Right ventricle myocardium superior (tissue), 1 donor: ENCODE measurements at places on chromosomes 16 and 17. TPM values are rescaled to one million over a fixed set of nuclear protein-coding genes. Genes with fewer than 3 reads are reported as not detected.
A peak's percentile ranks its signal among the peaks of the same experiment; 100 is the strongest.

GRCh38 chr17:83113792-83114191 lies 34.4 kb downstream of the METRNL start:
- DNase-seq, result no peak

The RPRML gene
- total RNA-seq, result not detected

GRCh38 chr17:54876656-54877195 lies 23.9 kb upstream of the TOM1L1 start:
- no peak for DNase-seq

DNA sequence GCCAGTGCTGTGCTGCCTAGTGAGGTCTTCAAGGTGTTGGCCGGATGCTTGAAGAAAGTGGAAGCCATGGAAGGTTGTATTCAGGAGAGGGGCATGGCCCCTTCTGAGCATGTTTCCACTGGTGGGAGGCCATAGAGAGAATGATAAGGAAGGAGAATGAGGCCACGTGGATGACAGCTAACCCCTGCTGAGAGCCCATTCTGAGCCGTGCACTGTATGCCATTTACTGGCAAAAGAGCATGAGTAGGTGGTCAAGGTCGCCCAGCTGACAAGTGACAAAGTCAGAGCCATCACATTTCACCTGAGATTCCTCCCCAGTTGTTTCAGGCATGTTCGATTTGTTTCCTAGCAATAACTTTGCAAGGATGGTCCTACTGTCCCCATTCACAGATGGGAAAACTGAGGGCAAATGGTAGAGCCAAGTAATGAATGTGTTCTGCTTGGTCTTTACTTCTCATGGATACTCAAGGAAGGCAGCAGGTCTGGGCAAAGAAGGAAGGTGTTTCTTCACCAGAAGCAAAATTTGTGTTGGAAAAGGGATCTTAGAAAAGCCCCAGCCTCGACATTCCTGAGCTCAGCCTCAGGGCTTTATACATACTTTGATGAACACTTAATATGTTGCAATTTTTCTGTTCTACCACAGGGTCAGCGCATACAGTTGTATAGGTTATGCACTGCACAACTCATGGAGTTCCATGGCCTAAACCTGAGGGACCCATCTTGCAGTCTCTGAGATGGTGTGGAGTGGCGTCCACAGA lies 10.5 kb upstream of the NKD1 start:
- no peak for DNase-seq

- DNase-seq, result no peak
Measured at GRCh38 chr17:81196505-81197408, 26.0 kb downstream of the CEP131 start.

The CD300E gene
- 0.38 TPM for total RNA-seq

The ST6GALNAC2 gene
- total RNA-seq, result 6.1 TPM

- DNase-seq, result no peak
Measured at GRCh38 chr16:83130039-83130438, 503.3 kb downstream of the CDH13 start.

The MT1B gene
- not detected for total RNA-seq

DNA sequence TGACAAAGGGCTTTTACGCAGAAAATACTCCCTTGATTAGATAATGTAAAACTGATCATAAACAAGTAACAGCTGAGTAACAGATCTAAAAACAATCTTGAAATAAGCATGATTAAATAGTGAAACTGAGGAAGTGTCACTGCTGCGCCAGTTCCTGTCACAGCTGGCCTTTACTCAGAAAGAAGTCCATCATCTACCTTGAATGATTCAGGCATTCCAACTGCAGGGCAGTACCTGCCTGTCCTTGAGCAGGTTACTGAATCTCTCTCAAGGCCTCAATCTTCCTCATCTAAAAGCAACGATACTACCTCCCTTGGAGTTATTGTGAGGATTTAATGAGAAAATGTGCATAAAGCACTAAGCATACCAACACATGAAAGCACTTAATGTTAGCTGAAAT lies 12.7 kb downstream of the PHLPP2 start:
- no peak for DNase-seq

The ZPBP2 gene
- not detected for total RNA-seq

The SERPINF2 gene
- 0.32 TPM for total RNA-seq

DNA sequence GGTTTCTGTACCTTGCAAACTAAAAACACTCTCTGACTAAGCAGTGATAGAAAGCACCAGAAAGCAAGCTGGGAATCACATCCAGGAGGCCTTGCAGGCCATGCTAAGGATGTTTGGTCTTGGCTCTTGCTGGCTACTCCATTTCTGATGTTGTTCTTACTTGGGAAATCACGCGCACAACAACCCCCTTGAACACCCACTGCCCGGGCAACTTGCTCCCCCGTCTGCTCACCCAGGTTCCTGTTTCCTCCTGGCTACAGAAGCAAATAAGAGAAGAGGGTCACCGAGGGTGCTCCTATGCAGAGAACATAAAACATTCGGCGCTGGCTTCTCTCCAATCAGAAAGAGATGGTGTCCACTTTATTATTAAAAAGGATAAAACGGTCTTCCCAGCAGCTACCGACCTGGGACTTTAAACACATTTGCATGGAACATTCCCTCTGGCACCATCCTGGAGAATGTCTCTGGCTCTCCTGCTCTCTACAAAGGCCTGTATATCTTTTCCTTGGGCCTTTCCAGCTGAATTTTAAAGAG lies 271.2 kb upstream of the RPL38 start:
- no peak for DNase-seq

GRCh38 chr16:51734220-51734619 lies 583.1 kb upstream of the SALL1 start:
- no peak for DNase-seq

The TEKT5 gene
- total RNA-seq, result not detected

DNA sequence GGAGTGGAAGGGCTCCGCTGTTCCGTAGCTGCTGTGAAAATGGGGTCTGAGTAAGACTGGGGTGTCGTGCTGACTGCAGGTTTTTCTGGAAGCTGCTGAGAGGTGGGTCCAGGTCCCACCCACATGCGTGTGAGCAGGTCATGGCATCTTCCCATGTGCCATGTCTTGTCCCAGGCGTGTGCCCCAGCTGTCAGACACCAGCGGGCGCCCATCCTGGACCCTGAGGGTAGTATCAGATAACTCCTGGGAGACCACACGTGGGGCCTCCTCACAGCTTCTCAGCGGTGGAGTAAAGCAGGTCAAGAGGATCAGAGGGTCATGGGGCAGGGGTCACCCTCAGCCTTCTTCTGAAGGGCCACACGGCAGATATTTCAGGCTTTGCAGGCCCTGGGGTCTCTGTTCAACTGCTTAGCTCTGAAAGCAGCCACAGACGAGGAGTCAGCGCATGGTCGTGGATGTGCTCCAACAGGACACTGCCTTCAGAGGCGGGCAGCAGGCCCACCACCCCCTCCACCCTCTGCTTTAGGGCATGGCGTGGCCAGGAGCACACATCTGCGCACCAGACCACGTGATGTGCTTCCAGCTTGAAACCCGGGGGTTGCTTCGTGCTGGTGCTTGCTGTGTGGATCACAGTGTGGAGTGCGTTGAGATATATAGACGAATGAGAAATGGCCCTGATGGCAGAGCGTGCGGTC lies 68.7 kb downstream of the BANP start:
- no peak for DNase-seq

DNA sequence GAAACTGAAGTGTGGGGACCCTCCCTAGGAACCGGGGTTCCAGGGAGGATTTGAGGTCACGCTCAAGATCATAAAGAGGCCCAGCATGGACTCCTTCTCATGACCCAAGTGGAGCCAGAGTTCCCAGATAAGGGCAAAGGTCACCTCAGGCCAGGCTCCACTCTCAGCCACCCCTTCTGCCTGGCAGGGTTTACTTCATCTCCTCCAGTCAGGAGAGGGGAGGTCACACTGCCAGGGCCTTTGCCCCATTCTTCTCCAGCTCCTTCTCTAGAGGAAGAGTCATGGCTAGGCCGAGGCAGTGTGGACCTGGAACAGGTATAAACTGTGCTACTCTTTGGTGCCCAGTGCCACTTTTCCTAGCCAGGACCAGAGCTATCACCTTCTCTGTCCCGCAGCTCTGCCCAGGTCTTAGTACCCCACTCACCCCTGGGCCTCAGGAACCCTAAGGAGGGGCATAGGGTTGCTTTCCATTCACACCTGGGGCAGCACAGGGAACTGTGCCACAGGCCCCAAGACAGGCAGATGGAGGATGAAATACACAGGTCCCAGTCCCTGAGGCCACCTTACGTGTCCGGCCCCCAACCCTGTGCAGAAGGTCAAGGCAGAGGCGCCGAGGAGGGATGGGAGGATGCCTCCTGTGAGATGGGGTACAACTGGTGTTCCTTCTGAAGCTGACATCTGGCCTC lies 879 bp upstream of the ACSF2 start:
- peak; percentile 44 for DNase-seq

DNA sequence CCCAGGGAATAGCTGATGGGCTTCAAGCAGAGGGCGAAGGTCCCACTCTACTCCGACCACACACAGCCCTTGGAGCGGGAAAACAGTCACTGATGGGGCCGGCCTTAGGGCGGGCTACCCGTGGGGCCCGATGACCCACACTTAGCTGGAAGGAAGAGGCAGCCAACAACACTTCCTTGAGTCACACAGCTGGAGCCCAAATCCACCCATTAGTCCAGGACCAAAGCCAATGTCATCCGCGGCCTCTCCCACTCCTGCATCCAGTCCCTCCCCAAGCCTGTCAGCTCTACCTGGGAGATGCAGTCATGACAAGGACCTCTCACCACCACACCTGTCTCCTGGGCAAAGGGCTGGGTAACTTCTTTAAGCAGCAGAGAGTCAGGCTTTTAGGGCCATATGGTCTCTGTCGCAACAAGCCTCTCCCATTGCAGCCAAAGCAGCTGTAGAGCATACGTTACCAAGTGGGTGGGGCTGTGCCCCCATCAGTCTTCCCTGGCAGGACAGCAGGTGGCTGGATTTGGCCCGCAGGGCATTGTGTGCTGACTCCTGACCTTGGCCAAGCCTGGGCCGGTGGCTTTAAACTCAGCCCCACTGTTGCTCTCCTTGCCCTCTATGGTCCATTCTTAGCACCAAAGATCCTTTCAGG lies 110.7 kb downstream of the SOCS1 start:
- DNase-seq, result peak; percentile 64

GRCh38 chr17:69672924-69673323 lies 258.4 kb downstream of the MAP2K6 start:
- DNase-seq, result no peak

The PRRT2 gene
- 3.3 TPM for total RNA-seq

DNA sequence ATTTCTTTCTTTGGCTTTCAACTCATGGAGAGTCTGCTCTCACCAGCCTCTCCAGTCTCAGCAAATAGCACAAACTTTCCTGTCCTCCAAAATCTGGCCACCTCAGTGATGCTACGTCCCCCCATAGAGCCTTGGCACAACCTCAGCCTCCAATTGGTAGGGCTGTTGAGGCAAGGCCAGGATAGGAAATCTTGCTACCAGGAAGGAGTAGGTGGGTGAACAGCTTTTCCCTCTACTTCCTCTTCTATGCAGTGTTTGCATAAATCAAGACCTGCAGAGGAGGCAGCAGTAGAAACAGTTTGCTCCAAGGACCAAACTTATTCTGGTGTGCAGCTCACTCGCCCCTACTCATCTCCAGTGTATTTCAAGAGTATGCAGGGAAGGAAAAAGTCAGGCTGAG lies 701 bp upstream of the DPEP2 start:
- DNase-seq, result no peak

- DNase-seq, result no peak
Measured at GRCh38 chr16:49599281-49599680, 225.7 kb downstream of the C16orf78 start.

The PMM2 gene
- total RNA-seq, result 14.9 TPM

The CASKIN2 gene
- 33.3 TPM for total RNA-seq

The ATP1B2 gene
- total RNA-seq, result 3.1 TPM

The KRTAP9-8 gene
- total RNA-seq, result not detected

- peak; percentile 84 for DNase-seq
Measured at GRCh38 chr17:39547713-39548478, 59.8 kb downstream of the NEUROD2 start.

DNA sequence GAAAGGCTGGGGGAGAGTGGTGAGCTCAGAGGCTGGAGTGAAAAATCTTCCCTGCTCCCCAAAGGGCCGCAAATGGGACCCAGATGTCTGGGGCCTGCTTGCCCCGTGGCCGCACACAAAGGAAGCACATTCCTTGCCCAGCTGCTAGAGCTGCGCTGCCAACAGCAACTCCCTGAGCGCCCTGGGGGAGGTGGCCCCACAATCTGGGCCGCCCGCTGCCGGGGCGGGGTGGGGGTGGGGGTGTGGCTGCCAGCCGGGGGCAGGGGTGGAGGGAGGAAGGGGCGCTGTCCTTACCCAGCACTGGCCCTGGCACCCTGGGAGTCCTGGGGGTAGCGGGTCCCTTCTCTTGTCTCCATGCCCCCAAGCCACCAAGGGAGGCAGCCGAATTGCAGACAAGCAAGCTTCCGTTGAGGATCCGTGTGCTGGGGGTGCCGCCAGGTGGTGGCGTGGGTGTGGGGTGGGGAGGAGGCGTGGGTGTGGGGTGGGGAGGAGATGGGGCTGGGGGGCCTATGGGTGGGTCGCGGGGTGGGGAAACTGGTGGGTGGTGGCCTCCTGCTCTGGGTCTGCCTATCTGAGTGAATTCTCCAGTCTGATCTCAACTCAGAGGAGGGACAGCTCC lies 48.4 kb upstream of the PABPN1L start:
- peak; percentile 74 for DNase-seq

The RPS6KB1 gene
- 22.3 TPM for total RNA-seq

The SYNGR2 gene
- total RNA-seq, result 99.8 TPM

DNA sequence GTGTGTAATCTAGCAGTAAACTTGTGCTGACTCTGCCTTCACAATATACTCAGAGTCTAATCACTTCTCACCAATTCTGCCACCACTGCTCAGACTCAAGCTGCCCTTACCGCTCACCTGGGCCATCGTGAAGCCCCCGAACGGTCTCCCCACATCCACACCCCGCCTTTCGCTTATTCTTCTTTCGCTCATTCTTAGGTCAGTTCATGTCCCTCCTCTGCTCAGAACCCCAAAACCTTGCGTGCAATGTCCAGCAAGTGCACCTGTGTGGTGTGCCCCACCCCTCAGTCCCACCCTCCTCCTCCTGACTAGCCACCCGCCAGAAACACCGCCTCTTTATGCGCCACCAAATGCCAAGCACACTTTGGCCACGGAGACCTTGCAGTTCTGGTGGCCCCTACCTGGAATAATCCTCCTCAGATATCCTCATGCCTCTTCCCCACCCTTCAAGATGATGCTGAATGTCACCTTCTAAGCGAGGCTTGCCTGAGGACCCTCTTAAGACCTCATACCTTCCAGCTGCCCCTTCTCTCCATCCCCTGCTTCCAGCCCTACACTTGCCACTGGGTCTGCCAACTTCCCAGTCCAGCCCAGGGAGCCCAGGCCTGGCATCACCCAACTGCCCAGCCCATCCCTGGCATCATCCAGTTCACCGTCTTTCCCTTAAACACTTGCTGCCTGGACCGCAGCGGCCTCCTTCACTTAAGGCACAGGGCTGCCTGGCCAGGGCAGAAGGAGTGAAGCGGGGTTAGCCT lies 34.3 kb upstream of the RBFOX3 start:
- DNase-seq, result no peak

DNA sequence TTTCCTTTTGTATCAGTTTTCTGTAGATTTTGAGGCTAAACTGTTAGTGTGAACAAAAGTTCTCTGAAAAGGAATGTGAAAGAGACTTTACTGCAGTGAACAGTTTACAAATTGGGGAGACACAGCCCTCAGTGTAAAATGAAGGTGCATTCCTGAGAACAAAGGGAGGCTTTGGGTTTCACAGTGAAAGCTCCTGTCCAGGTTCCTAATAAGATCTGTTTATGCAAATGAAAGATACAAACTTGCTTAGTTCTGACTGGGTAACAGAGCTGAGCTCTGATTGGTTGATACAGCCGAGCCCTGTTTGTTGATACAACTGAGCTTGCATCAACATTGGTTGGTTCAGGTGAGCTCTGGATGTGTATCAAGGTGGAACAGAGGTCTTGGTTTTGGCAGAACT lies 8.3 kb upstream of the CDRT15 start:
- DNase-seq, result no peak
